ENCODE measurements at places on chromosomes 4 and X.
A peak's percentile ranks its signal among the peaks of the same experiment; 100 is the strongest.

DNA sequence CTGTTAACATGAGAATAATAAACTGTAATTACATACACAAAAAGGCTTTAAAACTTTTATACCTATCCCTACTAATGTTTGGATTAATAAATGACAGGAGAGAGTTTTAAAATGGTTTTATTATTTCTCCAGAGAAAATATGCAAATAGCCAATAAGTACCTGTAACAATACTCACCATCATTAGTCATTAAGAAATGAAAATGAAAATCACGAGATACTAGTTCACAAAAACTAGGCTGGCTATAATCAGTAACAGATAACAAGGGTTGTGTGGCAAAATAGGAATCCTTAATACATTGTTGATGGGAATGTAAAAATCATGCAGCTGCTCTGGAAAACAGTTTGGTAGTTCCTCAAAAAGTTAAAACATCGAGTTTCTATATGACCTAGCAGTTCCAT is 25.2 kb upstream of the AP1AR start:
- H3K4me3 ChIP-seq, result no peak overlapping the region
- H3K36me3 ChIP-seq, result no peaks in the 10 kb centered on the region
- no peak for DNase-seq
- H3K27ac ChIP-seq, result no peak overlapping the region

GRCh38 chrX:134737061-134737460 is 78.8 kb upstream of the PLAC1 start:
- DNase-seq, result no peak
- H3K4me1 ChIP-seq, result no peaks in the 10 kb centered on the region
- no peak overlapping the region for H3K4me3 ChIP-seq
- no peaks in the 10 kb centered on the region for H3K36me3 ChIP-seq
- no peak overlapping the region for H3K27ac ChIP-seq

DNA sequence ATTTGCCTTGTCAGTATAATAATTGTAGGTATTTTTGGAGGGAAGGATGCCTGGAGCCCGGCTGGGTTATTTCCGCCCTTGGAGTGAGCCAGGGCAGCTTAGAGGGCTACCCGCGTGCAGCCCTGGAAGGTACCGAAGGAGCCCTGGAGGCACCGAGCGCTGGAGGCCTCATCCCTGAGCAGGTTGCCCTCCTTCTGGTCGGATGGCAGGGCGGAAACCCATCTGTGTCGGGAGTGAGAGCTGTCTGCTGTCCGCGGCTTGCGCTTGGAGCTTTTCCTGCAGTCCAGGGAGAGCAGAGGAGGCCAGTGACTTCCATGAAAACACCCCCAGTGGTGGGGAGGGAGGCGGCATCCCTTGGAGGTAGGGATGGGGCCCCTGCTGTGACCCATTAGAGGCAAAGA is 122.1 kb downstream of the TBL1X start:
- H3K27me3 ChIP-seq, result no peaks in the 10 kb centered on the region
- H3K4me3 ChIP-seq, result no peak overlapping the region
- no peak overlapping the region for H3K27ac ChIP-seq
- H3K4me1 ChIP-seq, result no peaks in the 10 kb centered on the region
- H3K36me3 ChIP-seq, result no peaks in the 10 kb centered on the region
- DNase-seq, result no peak

DNA sequence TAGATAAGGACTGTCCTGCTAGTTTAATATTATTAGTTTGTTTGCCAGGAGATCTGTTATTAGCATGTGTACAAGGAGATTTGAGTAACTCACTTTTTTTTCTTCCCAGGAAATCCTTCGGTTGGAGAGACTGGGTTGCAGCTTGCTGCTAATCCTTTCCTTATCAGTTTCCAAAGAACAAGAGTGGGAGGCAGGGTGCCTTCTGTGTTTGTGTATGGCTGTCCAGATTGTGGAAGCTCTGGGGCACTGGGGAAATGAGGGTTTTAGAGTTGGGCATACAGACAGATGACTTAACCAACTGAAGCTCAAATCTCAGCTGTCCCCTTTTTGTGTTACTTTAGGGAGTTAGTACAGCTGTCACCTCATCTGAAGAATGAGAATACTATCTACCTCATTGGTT is 12.6 kb upstream of the SUPT20HL1 start:
- no peak for DNase-seq
- no peaks in the 10 kb centered on the region for H3K4me1 ChIP-seq
- no peak overlapping the region for H3K27ac ChIP-seq
- H3K4me3 ChIP-seq, result no peak overlapping the region

GRCh38 chr4:93891244-93891643 is 62.7 kb downstream of the ATOH1 start:
- H3K27me3 ChIP-seq, result no peaks in the 10 kb centered on the region
- no peaks in the 10 kb centered on the region for H3K4me1 ChIP-seq
- no peak overlapping the region for H3K4me3 ChIP-seq
- no peak for DNase-seq
- no peak overlapping the region for H3K27ac ChIP-seq

DNA sequence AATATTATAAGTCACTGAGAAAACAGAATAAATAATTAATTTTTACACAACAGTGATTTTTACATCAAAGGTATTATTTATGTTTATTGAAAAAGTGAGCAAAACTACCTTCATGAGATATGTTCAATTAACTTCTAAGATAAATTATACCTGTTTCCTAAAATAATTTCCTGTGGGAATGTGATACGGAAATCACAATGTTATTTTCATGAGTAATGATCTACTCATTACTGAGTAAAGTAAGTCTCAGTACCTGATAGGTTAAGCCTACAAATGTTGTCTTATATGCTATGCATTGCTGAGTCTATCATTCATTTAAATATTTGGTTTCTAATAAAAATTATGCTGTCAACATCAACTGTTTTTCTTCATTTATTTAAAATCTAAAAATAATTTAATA is 324.0 kb downstream of the STPG2 start:
- no peaks in the 10 kb centered on the region for H3K36me3 ChIP-seq
- no peak overlapping the region for H3K4me3 ChIP-seq
- no peaks in the 10 kb centered on the region for H3K27me3 ChIP-seq
- no peaks in the 10 kb centered on the region for H3K4me1 ChIP-seq

DNA sequence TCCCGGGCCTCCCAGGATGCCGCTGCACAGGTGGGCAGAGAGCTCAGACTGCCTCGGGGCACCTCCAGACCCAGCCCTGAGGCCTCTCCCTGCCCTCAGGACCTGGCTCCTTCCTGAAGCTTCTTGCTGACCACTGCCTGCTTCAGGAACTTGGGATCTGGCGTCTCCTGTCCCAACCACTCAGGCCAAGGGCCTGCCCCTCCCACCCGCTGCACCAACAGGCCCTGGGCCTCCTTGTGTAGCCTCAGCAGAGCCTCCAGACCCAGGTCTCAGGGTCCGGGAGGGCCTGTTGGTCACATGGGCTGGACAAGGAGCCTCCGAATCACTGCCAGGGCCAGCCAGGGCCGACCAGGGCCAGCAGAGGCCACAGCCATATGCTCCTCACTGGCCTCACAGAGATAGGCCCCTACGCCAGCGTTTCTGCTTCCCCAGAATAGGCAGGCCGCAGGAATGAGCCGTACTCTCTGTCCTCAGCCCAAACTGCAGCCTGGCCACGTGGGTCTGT is 2.8 kb downstream of the MXD4 start:
- H3K4me1 ChIP-seq, result peaks cover 32% of the 10 kb centered on the region
- DNase-seq, result peak; percentile 44
- no peaks in the 10 kb centered on the region for H3K36me3 ChIP-seq
- H3K27me3 ChIP-seq, result no peaks in the 10 kb centered on the region
- H3K27ac ChIP-seq, result peak overlapping the region; percentile 96

DNA sequence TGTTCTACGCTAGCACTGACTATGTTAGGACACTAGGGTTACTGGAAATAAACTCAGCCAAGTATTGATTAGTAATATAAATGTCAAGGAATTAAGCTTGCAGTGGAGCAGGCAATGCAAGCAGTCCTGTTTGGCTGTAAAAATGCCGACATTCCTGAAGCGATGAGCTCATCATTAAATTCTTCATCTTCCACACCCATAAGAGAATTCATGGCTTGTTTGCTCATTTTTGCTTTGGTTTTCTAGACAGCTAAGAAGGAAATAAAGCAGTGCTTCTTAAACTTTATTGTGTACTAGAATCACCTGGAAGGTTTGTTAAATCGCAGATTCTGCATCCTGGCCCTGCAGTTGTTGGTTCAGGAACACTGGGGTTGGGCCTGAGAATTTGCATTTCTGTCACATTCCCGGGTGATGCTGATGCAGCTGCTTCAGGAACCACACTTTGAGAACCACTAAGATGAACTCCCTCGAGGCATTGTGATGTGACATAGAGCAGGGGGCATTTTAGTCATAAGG is 17.8 kb downstream of the ANXA3 start:
- no peak for DNase-seq
- peaks cover under 1% of the 10 kb centered on the region for H3K36me3 ChIP-seq
- H3K27ac ChIP-seq, result peak overlapping the region; percentile 79

DNA sequence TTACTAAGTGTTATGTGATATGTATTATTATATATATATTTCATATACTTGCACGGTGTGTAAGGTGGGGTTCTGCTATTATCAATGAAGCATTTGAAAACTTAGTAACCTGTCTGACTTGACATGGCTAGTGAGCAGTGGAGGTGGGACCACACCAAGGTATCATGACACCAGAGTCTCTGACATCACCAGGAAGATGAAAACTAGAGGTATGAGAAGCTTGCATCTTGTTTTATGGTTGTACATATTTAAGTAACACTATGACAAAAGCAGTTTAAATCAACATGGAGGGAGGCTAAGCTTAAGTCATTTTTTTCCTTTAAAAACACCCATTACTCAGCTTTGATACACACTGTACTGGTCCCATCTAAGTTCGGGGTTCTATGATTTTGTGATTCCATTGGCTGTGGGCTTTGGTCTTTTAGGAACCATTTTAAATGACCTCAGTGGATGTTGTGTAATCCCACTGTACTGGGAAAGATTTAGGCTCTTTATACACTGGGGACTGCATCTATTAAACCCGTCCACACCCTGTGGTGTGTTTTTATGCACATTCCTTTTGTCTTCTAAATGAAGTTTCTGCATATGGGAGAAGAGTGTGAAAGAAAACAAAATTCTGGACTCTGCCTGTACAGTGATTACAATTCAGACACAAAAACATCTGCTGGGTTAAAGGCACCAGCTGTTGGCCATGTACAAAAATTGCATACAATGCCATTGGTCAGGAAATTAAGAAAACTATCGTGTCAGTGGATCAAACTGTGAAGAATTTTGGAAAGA is 570.6 kb downstream of the SPRY1 start:
- H3K27me3 ChIP-seq, result no peaks in the 10 kb centered on the region
- no peak for DNase-seq
- H3K36me3 ChIP-seq, result no peaks in the 10 kb centered on the region
- H3K4me1 ChIP-seq, result no peaks in the 10 kb centered on the region
- no peak overlapping the region for H3K4me3 ChIP-seq
- no peak overlapping the region for H3K27ac ChIP-seq

DNA sequence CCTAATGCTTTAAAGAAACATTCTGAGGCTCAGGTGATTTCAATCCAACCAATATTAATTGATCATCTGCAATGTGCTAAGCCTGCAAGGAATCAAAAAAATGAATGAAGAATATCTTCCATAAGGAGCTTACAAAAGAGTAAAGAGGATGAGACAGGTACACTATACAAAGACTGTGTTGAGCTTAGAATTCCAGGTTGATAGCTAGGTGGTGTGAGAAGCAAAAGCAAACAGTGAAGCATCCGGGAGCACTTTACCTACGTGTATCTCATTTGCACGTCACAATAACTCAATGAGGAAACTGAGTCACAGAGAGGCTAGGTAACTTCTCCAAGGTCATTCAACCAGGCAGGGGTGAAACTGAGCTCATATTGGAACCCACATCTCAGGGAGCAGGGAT is 37.1 kb downstream of the FAM114A1 start:
- H3K4me3 ChIP-seq, result no peak overlapping the region
- H3K27me3 ChIP-seq, result no peaks in the 10 kb centered on the region
- H3K4me1 ChIP-seq, result no peaks in the 10 kb centered on the region
- no peak for DNase-seq
- H3K27ac ChIP-seq, result no peak overlapping the region
- H3K36me3 ChIP-seq, result no peaks in the 10 kb centered on the region

GRCh38 chr4:186924723-186925122 is 201.1 kb upstream of the FAT1 start:
- H3K4me3 ChIP-seq, result no peak overlapping the region
- no peak for DNase-seq
- H3K4me1 ChIP-seq, result no peaks in the 10 kb centered on the region
- no peaks in the 10 kb centered on the region for H3K27me3 ChIP-seq
- H3K27ac ChIP-seq, result no peak overlapping the region
